Activated naive CD8-positive, alpha-beta T cell treated with anti-CD3 and anti-CD28 coated beads, Interleukin-2, amount 50 U/mL, for 24 hours (primary cell): ENCODE measurements at places on chromosomes 1 and 21.

- DNase-seq, result peak; percentile 37
Observed at GRCh38 chr1:46131712-46132528, 509 bp downstream of the PIK3R3 start.

- DNase-seq, result no peak
Observed at GRCh38 chr1:3207217-3207848, 138.3 kb downstream of the PRDM16 start.

- no peak for DNase-seq
Observed at GRCh38 chr1:228087771-228088251, 5.3 kb downstream of the ARF1 start.

DNA sequence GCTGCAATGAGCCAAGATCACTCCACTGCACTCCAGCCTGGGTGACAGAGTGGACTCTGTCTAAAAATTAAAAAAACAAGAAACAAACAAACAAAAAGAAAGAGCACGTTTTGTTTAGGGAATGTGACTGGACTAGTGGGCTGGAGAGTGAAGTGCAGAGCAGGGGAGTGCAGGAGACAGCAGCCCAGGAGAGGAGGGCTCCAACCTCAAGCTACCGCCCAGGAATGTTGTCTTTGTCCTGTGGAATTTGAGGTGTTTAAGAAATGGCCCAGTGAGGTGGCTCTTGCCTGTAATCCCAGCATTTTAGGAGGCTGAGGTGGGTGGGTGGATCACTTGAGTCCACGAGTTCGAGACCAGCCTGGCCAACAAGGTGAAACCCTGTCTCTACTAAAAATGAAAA is 42.4 kb upstream of the MTF2 start:
- DNase-seq, result no peak

DNA sequence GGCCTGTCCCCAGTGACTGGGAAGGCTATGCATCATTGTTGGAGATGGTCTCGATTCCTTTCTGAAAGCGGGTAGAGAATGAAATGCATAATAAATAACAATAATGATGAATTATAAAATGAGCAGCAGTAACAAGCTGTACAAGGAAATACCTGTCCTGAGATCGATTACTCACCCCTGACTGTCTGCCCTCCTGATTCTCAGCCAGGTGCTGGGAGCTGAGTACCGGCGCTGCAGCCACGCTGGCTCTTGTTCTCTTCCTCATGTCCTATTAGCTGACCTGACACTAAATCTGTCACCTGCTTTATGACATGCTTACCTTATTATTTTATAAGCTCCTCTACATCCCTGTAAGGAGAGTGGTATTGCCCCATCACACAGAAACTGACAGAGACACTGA is 3.4 kb downstream of the AGPAT3 start:
- DNase-seq, result no peak

DNA sequence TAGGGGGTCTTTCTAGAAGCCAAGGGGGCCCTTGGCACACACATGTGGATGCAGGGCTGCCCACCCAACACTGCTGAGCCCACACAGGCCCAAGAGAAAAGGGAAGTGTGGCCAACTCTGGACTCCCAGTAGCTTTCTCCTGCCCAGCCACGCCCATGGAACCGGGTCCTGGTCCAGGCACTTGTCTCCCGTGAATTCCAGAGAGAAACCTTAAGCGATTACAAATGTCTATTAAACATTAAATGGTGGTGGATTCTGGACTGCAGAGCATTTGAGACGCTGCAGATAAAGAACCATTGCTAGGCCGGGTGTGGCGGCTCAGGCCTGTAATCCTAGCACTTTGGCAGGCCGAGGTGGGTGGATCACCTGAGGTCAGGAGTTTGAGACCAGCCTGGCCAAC is 100.6 kb upstream of the ARHGEF16 start:
- no peak for DNase-seq

DNA sequence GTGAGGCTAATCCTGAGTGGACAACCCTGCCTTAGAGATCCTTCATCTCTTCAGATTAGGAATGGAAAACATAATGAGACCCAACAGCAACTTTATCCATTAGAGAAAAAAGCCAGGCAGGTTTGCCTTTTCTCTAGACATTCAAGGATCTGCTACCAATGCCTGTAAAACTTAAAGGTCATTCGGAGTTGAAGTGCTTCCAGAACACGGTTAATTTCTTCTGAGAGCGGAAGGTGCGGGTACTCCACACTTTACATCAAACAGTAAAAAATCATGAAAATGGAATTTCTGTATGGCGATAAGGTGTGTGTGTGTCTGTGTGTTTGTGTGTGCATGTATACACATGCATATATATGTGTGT is 65.2 kb upstream of the PRKACB start:
- DNase-seq, result no peak

DNA sequence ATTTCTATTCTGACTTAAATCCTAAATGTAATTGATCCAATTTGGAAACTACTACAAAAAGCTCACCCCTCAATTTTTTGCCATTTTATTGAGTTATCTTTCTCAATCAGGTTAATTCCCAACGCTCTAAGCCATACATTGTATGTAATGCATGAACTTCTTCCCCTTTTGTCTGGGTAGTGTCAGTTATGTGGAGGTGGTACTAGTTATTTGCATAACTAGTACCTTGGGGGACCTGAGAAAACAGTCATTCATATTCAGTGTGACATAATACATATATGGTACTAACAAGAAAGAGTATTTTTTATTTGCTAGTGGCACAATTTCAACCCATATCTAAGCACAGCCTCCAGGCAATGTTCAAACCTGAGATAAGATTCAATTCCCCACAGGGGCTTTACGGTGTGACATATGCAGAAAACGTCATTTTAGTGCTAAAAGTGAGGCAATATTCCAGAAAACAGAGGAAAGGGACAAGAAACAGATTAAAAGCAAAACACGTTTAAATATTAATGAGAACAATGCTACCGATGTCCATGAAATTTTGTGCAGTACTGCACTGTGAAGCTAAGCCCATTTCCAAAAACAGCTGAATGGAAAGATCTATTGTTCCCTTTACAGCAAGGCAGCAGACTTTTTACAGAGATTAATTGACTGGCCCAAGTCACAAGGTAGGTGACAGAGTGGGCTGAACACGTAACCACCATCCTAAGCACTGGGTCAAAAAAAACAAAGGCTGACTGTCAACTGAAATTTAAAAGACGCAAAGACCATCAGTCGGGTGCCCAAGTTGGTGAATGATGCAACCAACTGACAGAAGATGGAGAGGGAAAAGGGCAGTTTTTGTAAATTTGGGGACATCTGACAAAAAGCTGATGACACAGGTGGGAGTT is 1.4 kb downstream of the HLCS start:
- no peak for DNase-seq

DNA sequence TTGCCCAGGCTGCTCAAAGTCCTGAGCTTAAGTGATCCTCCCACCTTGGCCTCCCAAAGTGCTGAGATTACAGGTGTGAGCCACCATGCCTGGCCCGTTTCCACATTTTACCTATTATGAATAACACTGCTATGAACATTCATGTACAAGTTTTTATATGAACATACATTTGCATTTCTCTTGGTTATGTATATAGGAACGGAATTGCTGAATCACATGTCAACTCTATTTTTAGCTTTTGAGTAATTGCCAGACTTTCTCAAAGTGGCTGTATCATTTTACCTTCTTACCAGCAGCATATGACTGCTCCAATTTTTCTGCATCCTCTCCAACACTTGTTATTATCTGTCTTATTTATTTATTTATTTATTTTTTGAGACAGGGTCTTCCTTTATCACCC is 2.7 kb downstream of the SPATA21 start:
- no peak for DNase-seq

- no peak for DNase-seq
Observed at GRCh38 chr1:23118957-23119792, 49.5 kb downstream of the LUZP1 start.

DNA sequence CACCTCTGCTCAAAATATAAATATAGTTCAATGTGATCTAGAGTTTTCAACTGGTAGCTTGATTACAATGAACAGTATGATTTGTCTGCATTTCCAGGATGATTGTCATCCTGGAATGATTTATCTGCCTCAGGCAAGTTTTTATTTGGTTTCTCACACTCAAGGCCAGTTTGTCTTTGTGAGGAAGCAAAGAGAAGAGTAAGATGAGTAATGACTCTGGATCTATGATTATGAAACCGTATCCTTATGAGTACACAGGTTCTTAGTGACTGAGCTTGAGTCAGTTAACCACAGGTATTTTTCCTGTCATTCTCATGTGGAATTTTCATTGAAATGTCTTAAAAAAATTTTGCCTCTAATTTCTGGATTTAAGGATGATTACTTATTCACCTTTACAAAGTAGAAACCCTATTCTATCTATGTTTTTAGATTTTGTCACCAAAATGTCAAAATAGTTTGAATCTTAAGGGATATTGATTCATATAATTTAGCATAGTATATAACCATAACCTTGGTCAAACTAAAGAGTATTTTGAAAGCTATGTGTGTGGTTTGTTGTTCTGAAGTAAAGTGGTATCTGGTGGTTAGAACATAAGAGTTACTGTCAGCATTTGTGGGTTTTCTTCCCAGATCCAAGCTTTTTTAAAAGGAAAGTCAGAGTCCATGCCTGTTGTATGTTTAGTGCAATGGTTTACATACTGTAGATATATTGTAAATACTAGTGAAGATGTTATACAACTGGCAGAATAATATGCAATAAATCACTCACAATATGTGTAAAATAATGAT is 145.0 kb downstream of the RASAL2 start:
- no peak for DNase-seq
